ENCODE measurements at places on chromosomes 6 and 20.

GRCh38 chr6:93418033-93418407, 1.3 kb downstream of the EPHA7 start:
- no peak for DNase-seq

- no peak for DNase-seq
These were observed 2.3 kb downstream of the POPDC3 start for GRCh38 chr6:105177556-105177955.

DNA sequence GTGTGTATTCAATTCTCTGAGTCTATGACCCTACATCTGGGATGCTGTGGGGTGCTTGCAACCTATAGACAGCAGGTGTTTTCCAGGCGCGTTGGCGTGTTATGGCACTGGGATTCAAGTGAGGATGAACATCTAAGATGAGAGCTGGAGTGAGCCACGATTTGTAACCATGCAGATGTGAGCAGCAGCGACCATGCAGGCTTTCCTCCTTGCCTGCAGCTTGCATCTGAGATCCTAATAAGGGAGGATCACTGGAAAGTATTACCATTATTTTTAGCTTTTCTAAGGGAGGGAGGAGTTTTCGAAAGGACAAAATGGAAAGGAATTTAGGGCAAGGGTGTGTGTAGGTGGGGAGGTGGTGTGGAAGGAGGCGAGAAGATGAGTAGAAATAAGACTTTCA, 216.7 kb downstream of the ATXN1 start:
- DNase-seq = no peak

DNA sequence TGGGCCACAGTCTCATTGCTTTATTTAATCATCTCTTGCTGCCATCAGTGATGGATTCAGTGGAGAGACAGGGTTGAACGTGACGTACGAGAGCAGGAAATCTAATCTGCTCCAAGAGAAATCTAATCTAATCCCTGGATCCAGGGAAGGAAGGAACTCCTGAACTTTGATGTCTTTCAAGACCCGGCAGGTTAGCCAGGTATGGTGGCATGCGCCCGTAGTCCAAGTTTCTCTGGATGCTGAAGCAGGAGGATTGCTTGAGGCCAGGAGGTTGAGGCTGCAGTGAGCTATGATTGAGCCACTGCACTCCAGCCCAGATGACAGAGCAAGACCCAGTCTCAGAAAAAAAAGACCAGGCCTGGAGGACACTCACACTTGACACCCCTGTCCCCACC, 11.4 kb upstream of the PGC start:
- no peak for DNase-seq

DNA sequence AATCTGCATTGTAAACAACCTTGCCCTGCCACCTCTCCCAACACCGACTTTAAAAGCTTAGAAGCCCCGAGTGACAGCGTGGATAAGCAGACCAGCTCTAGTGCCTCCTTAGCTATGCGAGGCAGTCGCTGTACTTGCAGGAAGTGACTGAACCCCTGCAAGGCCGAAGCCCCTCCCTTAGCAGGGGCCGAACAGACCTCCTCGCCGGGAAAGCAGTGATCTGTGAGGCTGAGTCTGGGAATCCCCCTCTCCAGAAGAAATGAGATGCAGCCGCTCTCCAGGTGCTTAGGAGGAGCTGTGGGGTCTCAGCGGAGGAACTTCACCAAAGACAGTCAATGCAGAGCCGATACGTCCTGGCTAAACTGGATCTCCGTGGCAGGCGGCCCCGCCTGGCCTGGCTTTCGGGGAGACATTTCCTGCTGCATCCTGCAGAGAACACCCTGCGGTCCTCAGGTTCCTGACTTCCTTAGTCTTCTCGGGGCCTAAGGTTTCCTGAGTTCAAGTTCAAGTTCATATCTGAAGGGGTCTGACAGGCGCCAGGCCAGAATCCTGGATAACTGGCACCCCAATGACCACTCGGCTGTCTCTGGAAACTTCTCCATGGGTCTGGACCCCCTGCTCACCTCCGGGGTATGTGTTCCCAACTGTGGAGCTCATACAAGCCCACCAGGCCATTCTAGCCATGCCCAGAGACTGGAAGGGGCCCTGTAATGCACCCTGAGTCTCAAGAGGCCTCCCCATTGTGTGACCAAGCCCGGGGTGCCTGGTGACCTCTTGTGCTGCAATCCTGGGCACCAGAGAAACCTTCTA, 20.4 kb upstream of the FRMD1 start:
- DNase-seq = no peak

DNA sequence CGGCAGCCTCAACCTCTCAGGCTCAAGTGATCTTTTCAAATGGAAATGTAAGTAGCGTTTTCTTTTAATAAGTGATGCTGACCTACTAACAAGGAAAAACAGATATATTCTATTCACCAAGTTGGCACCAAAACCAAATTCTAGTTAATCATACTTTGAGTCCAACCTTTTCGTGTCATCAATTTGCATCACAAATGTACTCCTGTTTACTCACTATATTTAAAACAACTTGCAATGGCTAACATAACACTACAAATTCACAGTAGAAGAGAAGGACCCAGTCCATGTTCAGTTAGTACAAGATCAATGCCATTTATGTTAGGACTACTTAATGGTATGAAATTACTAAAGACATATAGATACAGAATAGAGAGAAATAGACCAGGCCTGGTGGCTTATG, 50.0 kb downstream of the MDN1 start:
- no peak for DNase-seq

DNA sequence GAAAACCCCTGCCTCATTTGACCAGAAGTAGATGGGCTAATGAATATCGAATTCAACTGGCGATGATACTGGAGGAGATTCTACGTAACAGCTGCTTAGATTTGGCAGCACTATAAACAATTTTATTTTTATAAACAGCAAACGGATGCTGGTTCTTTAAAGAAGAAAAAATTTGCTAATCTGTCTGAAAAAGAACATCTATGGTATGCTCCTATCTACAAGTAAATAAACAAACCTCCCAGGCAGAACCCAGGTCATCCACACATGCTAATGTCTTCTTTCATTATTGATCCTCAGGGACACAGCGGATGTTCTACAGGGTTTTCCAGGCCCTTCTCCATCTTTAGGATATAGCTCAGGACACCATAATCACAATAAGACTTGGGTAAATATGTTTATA, 291.3 kb downstream of the ALDH8A1 start:
- no peak for DNase-seq

DNA sequence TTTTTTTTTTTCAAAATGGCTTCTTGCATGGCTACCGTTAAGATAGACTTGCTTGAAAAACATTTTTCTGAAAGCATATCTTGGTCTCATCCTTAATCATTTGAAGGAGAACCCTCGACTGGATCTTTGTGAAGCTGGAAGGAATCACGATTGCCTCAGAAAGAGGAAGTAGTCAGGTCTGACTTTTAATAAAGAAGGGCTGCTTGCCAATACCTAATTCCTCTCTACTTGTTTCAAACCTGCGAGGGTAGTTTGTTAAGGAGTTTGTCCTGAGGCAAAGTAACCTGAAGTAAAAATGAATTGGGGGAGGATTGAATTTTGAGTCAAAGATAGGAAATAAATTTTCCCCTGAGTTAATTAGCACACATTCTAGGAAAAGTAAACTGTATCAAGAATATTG, 288.1 kb upstream of the MAP3K7 start:
- no peak for DNase-seq
